ENCODE measurements at places on chromosomes 7 and 10.

DNA sequence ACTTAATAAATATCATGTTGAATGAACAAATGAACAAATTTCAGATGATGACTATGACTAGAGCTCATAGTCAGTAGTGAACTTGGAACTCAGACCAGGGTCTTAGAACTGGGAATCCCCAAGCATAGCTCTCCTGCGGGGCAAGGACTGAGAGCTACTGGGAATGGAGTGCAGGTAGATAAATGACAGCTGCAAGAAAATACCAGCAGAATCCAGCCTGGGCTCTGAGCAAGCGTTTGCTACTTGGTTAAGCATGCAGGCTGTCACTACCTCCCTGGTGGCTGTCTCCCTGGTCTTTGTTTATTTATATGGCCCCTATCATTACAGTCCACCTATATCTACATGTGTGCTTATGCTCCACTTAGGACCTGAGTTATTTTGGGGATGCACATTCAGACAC is 208.4 kb downstream of the POU6F2 start:
- DNase-seq, result no peak

GRCh38 chr10:7304110-7304509 is 106.7 kb downstream of the SFMBT2 start:
- no peak for DNase-seq

GRCh38 chr10:62772186-62772974 is 32.1 kb upstream of the ADO start:
- DNase-seq, result no peak

DNA sequence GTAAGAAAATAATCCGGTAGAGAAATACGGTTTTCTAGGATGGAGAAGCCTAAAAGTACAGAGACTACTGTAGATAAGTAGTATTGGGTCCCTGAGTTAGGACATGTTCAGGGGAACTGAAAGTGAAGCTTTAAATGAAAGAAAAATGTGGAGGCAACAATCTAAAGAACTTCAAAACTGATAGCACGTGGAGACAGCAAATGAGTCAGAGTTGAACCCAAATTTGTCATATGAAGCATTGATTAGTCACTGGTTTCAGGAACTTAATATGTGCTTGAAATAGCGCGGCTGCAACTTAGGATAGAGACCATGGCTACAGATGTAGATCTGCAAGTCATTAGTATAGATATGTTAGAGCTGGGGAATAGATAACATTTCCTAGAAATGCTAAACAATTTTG is 1138.6 kb upstream of the SORCS1 start:
- DNase-seq, result no peak

DNA sequence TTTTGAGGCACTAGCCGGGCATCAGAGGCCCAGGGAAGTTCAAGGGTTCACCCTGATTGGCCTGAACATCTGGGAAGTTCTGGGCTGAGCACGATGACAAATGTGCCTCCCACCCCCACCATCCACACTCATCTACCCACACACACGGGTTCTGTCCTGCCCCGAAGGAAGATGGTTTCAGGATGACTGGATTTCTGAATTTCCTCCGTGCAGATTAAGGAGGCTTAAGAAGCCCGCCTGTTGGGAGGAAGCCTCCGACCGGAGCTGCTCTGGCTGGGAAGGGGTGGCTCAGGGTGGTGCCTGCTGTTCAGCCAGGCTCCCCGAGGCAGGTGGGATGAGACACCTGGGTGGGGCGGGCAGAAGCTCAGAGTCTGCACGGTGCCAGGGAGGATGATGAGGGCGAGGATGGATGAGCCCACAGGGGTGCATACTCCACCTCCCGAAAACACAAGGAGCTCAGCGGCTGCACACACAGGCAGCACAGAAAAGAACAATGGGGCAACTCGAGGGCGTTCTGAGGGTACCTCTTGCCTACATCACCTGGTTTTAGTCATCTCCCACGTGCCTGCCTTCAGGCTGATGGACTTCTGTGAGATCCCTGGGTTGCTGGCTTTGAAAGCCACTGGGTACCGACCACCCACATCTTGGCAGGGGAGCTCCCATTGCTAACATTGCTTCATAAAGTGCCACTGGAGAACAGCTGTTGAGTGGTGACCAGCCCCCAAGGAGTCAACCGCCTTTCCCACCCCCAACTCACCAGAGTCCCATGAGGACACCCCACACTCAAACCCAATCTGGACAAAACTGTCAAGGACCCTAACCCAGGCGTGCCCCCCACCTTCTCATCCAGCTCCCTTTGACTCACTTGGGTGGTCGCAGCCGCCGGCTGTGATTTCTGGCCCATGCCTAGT is 41.2 kb downstream of the CALML3 start:
- DNase-seq, result no peak

GRCh38 chr7:130982651-130983050 is 248.6 kb upstream of the KLF14 start:
- no peak for DNase-seq

- DNase-seq, result no peak
Measured at GRCh38 chr10:103618575-103619423, 125.3 kb downstream of the NEURL1 start.

- no peak for DNase-seq
Measured at GRCh38 chr10:110221721-110222261, 14.4 kb downstream of the MXI1 start.

GRCh38 chr7:7773334-7774309 is 55.2 kb upstream of the RPA3 start:
- no peak for DNase-seq

- no peak for DNase-seq
Measured at GRCh38 chr7:104895522-104896236, 118.3 kb upstream of the KMT2E start.

- no peak for DNase-seq
Measured at GRCh38 chr10:7121154-7121797, 289.6 kb downstream of the SFMBT2 start.

GRCh38 chr7:78616539-78616938 is 818.0 kb downstream of the PHTF2 start:
- no peak for DNase-seq

GRCh38 chr7:18552316-18552916 is 56.9 kb downstream of the HDAC9 start:
- no peak for DNase-seq

DNA sequence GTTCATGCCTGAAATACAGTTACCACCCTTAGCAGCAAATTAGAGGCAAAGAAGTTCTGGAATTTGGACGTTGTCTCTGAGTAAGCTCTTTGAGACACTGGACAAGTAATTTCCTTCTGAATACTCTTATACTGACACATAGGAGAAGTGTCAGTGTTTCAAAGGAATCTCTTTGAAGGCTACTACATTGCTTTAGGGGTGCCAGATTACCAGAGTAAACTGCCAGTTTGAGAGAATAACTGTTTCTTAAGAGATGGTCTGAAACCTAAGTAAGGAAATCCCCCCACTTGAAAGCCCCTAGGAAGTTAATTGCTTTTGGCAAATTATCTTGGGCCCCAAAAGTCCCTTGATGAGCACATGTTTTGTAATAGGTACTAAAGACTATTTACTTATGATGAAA is 3.4 kb downstream of the FAS start:
- DNase-seq, result no peak

DNA sequence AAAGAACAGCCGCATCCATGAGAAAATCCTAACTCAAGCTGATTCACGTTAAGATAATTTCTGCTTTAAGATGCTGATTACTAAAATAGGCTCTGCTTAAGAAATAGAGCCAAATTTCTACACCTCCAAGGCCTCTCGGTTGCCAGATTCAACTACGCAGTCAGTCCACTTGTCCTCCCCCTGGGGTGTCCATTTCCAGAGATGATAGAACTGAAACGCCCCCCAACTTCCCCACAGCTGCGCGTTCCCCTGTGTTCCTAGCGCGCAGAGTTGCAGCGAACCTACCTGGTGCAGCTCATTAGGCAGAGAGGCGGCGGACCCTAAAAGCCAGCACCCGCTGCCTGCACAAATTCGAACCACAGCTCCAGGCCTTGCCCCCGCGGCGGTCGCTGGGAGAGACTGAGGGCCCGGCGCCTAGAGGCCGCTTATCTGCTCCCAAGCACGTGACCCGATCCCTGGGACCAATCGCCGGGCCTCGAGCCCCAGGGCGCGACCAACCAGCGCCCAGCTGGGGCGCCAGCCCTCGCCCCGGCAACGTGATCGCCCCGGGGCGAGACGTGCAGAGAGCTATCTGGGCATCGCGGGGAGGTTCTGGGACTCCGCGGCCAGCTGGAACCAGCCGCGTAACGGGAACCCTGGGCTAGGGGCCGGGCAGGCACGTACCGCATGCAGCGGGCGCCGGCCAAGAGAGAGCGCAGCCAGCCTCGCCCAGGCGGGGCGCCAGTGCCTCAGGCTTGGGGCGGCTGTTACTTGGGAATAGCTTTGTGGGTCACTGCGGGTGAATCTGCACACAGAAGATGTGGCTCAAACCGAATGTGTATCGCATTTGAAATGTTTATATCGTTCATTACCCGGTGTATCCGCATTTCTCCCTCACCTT is at the start of gene PPP1R3C:
PPP1R3C (minus strand) TSS at position 401 of the 880 bp plus-strand sequence; CDS start at position 299, 102 bp downstream.
- DNase-seq, result no peak

DNA sequence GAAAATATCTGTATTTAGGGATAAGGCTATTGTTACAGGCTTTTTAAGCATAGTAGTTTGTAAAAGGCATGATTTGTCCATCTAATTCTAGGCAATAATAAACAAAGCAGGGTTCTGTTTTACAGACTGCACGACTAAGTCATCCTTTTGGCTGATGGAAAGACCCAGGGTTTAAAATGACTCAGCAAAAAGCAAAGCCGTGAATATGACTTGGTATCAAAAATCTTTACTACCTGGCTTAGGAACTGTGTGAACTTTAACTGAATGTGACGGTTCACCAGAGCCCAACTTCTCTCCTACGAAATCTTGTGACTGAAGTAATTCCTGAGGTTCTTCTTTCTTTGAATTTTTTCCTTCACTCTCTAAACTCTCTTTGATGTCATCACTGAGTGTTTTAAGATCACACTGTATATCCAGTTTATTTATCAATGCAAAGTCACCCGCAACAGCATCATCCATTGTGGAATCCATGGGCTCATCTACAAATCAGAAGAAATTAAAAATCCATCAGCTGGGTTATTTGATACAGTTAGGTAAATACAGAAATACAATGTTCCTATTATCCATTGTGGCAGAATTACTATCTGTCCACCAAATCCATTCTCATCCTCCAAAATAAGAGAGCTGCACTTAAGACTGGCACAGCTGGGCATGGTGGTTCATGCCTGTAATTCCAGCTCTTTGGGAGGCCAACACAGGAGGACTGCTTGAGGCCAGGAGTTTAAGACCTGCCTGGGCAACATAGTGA is 17.0 kb downstream of the ATE1 start:
- DNase-seq, result no peak

DNA sequence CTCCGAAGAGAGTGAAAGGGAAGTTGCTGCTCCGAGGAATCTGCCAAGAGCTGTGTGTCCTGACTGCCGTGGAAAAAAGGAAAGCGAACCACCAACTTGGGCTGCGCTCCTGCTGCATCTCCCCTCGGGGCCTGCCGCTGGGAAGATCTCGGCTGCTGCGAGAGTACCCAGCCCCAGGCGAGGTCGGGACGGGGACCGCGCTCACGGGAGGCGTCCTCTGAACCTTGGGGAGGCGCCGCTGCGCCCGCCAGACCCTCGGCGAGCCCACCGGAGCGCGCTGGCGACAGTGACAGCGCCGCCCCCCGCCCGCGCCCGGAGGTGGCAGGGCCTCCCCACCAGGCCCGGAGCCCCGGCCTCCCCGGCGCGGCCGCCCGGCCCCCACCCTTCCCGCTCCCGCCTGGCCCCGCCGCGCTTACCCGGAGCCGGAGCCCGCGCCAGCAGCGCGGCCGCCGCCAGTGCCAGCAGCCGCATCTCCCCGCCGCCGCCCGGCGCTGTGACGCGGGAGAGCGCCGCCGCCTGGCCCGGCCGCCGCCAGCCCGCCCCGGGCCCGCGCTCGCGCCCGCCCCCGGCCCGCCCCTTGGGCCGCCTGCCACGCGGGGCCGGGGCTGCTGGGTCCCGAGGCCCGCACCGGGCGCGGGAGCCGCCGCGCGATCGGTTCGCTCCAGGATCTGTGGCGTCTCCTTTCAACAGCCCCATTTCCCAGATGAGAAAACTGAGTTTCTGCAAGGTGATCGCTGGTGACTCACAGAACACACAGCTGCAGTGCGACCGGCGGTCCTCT is at the start of gene VSTM4:
VSTM4 (minus strand) TSS at position 508 of the 781 bp plus-strand sequence; CDS start at position 471, 37 bp downstream.
- DNase-seq, result no peak

DNA sequence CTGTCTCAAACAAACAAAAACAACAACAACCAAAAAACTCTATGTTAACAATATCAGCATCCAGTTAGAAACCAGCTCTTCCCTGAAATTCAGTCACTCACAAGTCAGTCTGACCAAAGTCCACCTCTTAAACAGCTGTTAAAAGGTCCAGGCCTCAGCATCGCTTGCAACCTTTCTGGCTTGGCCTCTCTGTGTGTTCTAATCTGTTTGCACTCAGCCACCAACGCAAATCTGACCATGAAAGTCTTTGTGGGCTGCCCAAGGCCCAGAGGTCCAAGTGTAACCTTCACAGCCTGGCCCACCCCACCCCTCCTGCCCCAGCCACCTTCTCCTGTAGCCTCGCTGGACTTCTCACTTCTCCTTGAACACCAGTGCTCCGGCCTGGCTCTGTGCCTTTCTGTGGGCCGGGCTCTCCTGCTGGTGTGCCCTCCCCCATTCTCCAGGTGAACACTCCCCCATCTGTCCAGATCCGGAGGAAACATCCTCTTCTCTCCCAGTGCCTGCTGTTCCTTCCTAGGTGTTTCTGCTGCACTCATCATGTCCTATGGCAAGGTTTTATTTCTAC is 72.2 kb upstream of the EFCAB10 start:
- no peak for DNase-seq

DNA sequence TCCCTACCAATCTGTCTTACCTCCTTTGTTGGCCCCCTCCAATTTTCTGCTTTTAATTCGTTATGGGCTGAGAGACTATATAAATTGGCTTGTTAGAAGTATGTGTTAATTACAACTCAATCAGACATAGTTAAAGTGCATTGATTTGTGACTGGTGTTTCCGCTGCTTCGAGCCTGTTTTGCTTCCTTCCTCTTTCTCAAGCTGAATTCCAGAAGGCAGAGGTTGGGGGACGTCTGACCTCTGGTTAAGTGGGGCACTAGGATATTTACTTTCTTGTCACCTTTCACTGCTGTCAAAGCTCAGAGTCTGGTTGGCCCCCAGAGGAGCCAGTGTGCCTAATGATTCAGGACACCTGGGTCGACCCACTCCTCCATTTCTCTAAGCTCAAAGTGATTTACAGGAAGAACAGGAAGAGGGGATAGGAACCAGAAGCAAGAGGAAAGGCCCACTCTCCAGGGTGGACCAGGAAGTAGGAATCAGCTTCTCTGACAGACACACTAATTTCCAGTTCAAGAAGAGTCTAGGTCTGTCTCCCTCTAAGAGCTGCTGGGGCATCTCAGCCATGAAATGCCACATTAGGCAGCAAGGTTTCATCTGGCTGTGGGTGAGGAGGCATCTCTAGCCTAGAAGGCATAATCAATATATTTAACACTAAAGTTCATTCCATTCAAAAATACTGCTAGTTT is 397.2 kb upstream of the NPVF start:
- DNase-seq, result no peak
